ENCODE measurements at places on chromosomes 12 and 14.

GRCh38 chr14:33968722-33969121, 17.8 kb upstream of the EGLN3 start:
- no peak for DNase-seq

DNA sequence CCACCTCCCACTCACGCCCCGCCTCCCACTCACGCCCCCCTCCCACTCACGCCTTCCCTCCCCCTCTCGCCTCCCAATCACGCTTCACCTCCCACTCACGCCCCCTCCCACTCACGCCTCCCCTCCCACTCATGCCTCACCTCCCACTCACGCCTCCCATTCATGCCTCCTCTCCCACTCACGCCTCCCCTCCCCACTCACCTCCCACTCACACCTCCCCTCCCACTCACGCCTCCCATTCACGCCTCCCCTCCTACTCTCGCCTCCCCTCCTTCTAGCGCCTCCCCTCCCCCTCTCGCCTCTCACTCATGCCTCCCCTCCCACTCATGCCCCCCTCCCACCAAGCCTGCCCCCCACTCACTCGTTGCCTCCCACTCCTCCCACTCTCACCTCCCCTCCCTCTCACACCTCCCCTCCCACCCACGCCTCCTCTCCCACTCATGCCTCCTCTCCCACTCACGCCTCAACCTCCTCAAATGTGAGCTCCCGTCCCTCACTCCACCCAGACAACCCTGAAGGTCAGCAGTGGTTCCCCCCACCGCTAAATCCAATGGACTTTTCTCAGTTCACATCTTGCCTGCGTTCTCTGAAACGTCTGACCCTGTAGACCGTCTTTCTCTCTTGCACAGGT, 39.8 kb downstream of the TMEM63C start:
- no peak for DNase-seq

DNA sequence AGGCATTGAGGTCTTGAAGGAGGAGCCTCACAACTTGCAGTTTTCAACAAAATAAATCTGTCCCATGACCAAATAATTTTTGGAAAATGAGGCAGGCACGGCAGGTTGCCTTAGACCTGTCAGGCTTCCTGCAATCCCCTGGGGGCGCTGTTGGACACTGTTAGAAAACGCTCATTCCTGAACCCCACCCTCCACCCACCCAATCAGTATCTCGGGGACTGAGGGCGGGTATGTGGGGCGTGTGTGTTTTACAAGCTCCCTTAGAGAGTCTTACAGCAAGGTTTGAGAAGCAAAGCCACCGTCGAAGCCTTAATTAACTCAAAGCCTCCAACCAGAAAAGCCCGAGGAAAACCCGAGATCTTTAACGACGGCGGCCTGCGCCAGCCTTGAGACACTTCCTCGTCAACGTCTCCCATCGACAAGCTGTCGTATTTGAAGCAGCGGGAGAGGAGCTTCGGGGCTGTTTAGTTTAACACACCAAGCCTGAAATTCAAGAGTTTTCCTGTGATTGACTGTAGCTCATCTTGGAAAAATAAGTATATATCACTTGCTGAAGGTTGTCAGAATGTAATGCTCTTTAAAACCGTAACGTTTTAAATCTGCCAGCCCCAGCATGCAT, 123.0 kb downstream of the GLT1D1 start:
- no peak for DNase-seq

GRCh38 chr12:5503774-5504173, 71.9 kb downstream of the NTF3 start:
- peak; percentile 47 for DNase-seq

DNA sequence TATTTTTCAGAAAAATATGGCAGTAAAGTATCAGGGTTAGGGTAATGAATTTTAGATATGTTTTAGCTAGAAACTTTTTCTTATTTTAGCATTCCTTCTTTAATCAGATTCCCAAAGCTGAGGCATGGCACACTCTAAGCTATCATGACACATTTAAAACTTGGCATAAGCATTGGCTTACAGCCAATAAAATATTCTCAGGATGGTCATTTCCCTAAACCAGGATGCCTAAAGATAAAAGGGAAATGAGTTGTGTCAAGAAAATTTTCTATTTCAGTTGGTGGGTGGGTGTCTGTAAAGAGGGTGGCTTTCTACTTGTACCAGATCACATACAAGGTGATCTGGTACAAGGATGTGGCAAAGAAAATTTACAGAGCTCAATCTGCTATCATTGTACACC, 47.8 kb downstream of the PEBP1 start:
- no peak for DNase-seq

DNA sequence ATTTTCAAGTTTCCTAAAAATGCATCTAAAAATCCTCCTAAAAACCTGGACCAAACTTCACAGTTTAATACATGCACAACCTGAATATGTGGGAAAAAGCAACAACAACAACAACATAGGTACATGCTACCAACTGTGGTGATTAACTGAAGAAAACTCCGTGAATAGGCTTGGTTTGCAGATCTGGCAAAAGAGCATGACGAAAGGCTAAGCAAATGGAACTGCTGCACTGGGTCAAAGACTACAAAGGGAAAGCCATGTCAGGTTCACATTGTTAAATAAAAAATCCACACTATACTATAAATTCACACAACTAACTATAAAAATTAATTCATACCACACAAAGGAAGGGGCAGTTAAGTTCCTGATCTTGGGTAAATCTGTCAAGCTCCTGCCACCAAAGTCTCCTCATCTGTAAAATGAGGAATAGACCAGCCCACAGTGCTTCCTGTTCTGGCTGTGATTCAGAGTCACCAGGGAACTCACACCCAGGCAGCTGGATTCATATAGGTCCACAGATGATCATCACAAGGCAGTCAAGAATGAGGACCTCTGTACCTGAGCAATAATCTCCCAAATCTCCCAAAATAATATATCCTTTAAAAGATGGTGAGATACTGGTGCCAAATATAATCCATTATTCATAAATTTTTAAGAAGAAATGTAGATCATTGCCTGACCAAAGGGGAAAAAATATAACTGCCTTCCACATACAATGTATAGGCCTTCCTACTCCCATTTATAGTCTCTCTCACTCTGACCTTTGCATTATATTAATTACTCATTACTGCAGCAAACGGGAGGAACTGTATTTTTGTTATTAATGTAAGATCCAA, 7.0 kb downstream of the CORO1C start:
- no peak for DNase-seq

DNA sequence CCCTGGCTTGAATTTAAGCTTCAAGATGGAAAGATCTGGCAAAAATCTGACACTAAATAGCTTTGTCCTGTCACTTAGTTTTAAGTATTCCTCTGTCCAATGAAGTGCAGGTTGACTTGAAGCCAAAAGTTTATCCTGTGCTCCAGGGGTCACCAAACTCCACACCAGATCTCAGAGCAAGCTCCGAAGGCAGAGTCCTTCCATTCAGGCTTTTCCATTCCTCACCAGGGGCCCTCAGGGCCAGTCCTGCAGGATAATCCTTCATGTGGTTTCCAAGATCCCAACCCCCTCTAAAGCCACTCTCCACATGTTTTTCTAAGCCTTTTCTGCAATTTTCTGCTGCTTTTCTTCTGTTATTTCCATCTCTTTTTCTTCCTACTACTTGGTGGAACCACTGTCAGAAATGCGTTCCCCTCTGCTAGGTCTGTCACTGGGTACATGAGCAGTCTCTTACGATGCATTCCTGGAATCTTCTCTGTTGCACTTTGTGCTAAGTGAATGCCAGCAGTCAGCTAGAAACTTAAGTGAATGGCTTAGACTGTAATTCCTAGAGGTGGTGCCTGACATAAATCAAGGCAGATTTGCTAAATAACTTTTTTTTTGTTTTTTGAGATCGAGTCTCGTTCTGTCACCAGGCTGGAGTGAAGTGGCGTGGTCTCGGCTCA, 251.4 kb downstream of the MSRB3 start:
- no peak for DNase-seq

DNA sequence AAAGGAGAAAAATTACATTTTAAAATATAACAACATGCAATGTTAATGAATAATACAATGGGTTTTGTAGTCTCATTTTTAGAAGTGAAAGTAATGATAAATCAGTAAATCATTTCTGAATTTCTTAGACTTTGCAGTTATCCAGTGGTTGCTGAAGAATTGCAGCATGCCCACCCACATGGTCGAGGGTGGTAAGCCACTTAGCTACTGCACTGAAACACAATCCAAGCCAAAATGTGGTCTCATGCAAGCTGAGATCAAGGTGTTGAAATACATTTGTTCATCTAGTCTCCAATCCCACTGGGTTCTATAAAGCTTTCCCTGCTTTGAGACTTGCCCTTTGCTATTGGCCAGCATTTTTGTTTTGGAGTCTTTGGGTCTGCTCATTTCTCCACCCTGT, 247.9 kb downstream of the NELL2 start:
- DNase-seq = no peak

DNA sequence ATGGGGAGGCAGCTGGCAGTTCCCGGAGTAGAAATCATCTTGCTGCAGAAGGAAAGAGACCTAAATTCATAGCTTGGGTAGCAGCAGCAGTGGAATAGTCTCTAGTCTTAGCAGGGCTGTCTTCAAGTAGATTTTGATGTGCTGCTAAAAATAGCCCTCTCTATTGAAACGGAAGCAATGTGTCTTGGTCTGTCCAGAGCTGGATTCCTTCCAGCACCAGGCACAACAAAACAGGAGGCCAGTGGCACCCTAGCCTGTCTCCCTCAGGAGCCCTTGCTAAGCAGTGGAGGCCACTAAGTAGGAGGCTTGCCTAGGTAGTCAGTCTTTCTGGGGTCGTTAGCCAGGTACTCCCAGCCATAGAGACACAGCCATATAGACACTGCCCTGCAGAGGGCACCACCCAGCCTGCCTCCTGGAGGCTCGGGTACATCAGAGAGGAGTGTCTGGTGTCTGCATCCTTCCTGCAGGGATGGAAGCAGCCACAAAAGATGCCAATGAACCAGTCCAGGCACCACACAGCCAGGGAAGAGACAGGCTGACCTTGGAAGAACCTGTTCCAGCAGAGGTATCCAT, 97.5 kb downstream of the CRACR2A start:
- DNase-seq = peak; percentile 71

DNA sequence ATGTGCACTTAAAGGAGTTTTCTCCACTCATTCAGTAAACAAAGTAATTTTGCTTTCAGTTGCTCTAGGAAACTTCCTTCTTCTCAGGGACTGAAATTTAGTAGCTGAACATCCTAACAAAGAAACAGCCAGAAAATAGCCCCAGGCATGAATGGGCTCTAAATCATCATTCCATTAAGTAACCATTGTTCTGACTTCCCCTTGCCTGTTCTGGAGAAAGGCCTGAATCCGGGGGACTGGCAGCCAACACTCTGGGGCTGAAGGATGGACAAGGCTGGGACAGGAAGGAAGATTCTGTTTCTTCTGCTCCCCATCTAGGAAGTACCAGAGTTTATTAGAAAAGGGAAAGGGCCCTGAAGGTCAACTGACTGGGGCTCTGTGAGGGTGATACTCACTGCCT, 104.5 kb downstream of the ESRRB start:
- DNase-seq = no peak

DNA sequence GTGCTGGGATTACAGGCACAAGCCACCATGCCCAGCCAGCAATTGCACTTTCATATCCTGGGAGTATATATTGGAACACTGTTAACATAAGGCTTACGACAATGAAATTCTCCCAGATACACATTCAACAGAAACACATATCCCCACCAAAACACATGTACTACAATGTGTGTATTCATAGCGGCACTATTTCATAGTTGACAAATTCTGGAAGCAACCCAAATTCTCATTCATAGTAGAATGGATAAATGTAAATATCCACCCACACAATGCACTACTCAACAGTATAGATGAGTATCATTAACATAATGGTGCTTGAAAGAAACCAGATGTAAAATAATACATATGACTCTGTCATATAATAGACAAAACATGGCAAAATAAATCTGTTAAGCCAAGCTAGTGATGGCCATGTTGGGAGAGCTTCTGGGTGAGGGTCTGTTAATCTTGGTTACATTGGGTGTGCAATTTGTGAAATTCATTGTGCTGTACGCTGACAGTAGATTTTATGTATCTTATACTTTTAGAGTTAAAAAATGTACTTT, 2.6 kb upstream of the DNAAF2 start:
- DNase-seq = no peak

DNA sequence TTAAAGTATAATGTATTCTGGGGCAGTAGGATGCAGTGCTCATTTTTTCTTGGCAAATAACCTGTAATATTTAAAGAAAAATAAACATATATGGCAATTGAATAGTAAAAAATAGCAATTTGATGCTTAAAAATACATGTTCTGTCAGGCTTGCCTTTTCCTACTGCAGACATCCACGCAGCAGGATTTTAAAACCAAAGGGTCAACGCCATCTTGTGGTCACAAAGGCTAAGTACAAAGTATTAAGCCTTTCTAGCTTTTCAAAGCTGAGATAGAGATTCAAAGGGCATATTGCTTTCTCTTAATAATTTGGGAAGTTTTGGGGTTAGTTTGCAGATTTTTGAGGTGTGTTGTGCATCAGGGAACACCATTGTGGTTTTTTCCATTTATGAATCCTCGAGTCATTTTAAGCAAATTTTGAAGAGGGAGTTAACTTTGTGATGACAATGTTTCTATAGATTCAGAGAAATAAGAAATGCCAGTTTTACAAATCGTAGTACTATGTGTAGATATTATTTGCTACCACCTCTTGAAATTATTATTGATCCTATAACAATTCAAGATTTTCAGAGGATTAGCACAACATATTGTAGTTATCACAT, 4.7 kb upstream of the CCER1 start:
- peak; percentile 19 for DNase-seq

GRCh38 chr12:108441549-108441948, 73.5 kb upstream of the FICD start:
- DNase-seq = no peak

GRCh38 chr12:3836641-3837040, 36.6 kb downstream of the PARP11 start:
- no peak for DNase-seq

GRCh38 chr14:97077253-97077653, 280.1 kb downstream of the VRK1 start:
- peak; percentile 90 for DNase-seq

- DNase-seq = peak; percentile 95
Observed at GRCh38 chr14:65502676-65503124, 90.2 kb downstream of the FUT8 start.

DNA sequence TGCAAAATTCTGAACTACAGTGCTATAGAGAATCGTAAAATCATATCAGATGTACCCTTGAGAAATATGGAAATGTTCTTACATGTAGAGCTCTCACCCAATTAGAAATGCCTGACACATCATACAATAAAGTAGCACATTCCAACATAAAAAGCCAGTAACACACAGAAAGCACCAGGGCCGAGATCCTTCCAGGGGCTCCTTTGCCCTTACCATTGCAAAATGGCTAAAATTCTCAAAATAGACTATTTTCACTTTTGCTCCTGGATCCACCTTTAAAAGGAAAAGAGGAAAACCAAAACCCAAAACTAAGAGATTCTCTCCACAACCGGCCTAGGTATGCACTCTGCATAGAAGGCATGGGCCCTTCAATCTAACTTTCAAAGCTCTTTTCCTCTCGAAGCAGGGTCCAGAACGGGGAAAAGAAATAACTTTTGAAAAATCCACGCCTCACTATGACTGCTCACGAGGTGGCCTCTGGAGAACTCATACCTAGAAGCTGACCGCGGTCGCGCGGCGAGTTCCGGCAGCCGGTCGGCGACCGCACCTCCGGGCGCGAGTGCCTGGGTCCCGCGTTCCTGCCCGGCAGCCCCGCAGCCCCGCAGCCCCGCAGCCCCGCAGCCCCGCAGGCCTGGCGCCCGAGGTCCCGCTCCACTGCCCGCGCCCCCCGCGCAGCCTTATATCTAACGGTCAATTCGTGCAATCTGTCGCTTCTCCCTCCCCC, 2.7 kb downstream of the OTX2 start:
- no peak for DNase-seq

GRCh38 chr14:75010472-75011093, 7.9 kb downstream of the EIF2B2 start:
- DNase-seq = no peak

All from DMS79 treated with DMSO at 0.1 percent for 48 hours (cell line).